ENCODE measurements at places on chromosomes 7 and 10.

DNA sequence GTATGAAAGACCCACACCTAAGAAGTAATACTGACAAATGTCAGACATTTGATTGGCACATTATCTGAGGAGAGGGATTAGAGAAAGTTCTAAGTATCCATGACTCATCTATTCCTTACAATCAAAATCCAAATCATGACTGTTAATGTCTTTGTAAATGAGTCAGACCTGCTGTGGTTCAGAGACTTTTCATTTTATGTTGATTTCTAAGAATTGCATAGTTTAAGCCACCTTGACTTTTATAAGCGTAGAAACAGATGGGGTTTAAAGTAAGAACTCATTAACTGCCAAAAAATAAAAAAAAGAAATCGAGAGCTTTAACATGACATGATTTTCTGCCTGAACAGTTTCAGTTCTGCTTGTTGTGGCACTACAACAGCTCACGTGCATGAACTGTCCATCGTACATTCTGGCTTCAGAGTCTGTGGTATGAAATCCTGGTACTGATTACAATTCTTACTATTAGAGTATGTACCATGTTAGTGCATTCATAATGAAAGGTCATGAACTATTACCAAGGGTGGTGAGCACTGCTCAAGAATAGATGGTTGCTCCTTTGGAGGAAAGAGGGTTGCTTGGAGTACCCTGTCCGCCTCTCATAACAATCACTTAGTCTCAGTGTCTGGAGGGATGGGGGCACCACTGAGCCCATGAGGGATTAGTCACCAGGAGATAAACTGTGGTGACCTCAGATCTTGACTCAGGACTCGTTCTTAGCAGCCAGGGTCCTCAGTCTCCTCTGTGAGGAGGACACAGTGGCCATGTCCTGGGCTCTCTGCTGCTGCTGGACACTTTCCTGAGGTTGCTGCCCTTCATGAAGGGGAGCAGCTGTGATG lies 42.2 kb downstream of the ACSM6 start:
- no peak for DNase-seq

DNA sequence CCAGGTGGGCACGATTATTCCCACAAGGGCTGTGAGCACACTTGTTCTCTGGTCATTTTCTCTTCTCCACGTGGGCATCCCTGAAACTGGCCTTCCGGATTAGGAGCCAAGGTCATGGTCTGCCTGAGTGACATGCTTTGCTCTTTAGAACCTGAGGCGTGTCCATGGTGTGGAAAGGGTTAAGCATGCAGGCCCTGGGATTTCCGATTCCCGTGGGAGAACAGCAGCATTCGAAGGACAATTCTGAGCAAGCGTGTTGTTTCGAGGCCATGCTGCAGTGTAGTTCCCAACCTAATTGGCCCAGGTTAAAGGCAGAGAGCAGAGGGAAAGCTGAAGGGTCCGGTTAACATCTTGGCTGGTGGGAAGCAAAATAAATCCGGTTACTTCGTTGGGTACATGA lies 245.9 kb downstream of the SKAP2 start:
- DNase-seq = no peak

GRCh38 chr10:33453081-33454025 lies 118.9 kb upstream of the NRP1 start:
- no peak for DNase-seq

GRCh38 chr10:78892338-78893176 lies 176.2 kb upstream of the ZMIZ1 start:
- DNase-seq = no peak

DNA sequence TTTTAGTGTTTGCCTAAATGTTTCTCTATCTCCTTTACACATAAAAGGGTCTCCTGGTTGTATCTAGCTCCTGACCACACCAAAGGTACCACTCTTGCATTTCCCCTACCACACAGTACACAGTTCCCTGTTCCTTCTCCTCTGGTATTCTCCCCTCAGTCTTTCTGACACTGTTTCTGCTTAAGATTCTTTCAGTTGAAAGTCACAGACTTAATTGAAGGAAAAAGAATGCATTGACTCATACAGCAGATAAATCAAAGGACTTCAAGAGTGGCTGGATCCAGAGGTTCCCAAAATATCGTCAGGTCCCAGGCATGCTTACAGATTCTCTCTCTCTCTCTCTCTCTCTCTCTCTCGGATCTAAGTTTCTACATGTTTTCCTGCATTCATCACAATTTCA lies 185.6 kb upstream of the LRGUK start:
- no peak for DNase-seq

DNA sequence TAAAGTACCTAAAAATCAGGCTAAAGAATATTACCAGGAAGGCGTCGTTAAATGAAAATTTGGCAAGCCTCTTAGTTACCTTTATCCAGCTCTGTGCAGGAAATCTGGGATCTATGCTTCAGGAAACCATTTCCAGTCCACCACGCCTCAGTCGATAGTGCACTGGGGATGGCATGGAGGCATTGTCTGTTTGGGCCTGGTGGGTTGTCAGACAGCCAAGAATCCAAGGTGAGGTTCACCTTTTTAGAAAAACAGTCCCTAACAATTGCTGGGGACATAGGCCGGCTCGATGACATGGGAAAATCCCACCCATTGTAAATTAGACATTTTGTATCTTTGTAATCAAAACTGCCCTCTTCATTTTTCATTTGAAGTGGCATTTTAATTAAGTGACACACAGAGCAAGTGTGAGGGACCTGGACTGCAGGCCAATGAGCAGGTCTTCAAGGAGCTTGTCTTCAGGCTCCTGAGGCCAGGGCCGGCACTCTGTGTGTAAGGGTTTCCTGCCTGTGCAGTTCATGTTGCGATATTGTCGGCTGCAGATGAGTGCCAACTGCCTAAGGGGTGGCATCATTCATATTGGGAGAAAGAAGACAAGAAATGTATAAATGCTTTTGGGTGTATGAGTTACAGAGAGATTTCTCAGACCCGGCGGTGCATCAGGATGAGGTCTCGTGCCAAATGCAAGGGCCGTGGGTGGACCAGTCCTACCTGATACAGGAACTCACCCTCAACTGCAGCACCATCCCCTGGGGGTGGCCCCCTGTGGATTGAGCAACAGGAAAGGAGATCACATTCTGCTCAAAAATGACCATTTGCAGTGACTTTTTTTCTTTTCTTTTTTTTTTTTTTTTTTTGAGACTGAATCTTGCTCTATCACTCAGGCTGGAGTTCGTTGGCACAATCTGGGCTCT lies 80.8 kb downstream of the PTPRE start:
- no peak for DNase-seq

DNA sequence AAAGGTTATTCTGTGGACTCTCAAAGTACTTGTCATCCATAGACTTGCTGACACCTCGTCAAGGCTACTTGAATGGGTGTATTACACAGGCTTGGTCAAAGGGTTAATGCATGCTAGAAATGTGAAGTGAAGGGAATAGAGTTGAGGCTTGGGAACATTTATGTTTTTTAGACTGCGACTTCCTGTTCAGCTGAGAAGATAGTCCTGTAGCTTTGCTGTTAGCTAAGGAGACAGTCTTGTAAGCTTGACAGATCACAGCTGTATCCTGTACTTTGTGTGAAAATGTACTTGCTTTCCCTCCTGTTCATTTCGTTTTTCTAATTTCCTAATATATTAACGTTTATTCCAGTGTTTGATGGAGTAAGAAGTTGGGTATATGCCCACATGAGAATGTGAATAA lies 52.1 kb downstream of the ADD3 start:
- no peak for DNase-seq

GRCh38 chr7:351256-351655 lies 61.3 kb downstream of the FOXL3 start:
- no peak for DNase-seq

GRCh38 chr7:71595176-71595575 lies 463.2 kb downstream of the GALNT17 start:
- no peak for DNase-seq

GRCh38 chr10:101744267-101744666 lies 31.6 kb downstream of the FGF8 start:
- no peak for DNase-seq

- DNase-seq = no peak
Observed at GRCh38 chr7:14023838-14024237, 34.4 kb upstream of the ETV1 start.

DNA sequence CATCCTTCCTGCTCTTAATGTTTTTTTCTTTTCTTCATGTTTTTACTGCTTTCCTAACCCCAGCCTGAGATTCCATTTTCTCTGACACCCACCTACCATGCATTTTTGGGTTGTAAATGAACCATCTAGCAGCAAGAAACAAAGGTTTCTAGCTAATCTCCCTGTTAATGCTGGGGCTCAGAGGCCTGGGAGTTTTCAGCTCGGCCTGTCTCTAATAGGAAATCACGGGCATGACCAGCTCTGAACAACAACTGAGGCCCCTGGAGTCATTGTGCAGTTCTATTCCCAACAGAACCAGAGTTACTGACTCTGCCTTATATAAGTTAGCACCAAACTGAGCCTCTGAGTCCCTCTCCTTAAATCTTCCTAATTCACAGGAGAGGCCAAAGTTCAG lies 134.8 kb downstream of the CFAP58 start:
- no peak for DNase-seq

DNA sequence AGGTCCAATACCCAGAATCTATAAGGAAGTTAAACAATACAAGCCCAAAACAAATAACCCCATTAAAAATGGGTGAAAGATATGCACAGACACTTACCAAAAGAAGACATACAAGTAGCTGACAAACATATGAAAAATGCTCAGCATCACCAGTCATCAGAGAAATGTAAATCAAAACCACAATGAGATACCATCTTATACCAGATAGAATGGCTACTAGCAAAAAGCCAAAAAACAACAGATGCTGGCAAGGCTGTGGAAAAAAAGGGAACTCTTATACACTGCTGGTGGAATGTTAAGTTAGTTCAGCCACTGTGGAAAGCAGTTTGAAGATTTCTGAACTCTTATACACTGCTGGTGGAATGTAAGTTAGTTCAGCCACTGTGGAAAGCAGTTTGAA lies 331.1 kb downstream of the KIF20B start:
- no peak for DNase-seq

DNA sequence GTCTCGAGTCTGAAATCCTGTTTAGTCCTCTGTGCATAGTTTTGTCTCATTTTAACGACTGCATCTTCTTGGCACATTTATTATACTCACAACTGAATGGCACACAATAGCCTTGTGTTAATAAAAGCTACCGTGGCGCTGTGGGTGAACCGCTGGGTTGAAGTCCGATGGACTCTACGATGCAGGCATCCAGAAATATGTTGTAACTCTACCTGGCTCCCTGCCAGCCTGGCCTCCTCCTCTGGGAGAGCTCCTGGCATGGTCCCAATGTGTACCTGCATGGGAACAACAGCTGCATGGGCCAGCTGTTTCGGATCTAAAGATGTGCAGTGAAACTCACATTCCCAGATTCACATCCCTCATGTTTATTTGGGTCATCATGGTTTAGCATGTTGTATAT lies 3.7 kb upstream of the DPYSL4 start:
- no peak for DNase-seq

GRCh38 chr7:117424090-117424829 lies 3.0 kb downstream of the ASZ1 start:
- DNase-seq = no peak

DNA sequence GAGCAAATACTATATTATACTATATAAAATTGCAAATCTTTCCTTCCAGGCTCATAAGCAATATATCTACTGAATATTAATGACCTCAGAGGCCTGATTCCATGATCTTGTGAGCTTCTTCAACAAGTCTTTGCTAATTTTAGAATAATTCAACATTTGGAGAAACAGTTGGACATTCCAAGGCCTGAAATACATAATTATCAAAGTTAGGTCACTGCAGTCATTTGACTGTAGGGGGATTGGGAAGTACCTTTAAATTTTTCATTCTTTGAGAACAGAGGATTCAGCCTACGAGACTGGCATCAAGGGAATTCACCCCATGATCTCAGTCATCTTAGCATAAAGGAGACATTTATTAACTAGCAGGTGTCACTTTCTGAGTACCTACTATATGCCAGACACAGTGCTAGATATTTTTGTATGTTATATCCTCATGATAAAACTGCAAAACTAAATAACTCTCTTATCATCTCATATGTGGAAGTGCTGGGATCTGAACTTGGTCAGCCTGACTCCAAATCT lies 85.4 kb downstream of the DOCK4 start:
- DNase-seq = no peak

DNA sequence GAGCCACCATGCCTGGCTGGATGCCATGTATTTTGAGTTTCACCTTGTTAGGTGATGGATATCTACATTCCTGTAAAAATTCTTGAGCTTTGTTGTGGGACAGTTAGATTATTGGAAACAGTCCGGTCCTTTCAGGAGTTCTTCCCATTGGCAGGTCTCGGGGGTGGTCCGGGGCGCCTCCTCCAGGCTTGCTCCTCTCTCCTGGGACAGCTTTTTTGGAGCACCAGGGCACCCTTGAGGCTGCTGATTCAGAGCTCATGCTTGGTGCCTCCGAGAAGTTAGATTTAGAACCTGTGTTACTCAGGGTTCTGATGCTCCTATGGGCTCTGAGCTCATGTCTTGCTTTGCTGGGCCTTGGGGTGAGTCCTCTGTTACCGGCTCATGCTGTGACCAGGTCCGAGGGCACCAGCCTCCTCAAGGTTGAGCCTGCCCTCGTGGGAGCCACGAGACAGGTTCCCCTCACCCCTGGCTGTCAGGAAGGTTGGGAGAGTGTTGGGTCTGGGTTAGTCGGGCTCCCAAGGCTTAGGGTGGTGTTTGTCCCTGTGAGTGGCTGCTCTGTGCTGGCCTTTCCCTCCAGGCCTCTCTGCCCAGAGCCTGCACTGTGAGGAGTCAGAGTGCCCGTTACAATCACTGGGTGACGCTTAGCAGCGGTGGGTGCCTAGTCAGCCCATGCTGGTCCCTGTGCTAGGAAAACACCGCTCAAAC lies 6.0 kb downstream of the SPRN start:
- DNase-seq = no peak

DNA sequence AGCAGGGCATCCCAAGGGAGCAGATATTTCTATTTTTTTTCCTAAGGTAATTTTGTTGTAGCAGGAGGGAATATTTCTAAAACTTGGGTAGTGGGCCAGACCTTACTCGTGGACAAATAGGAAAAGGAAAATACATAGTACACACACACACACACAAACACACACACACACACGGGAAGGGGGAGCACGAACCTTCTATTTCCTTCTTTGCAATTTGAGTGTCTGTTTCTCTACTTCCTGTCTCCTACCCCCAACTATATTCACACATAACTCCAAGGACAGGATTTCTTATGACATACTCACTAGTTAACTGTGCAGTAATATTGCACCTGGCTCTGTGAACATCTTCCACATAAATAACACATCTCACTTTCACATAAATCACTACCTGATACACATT lies 4.4 kb downstream of the LDB1 start:
- DNase-seq = no peak

- DNase-seq = no peak
Observed at GRCh38 chr7:44097064-44097932, 6.8 kb upstream of the AEBP1 start.

DNA sequence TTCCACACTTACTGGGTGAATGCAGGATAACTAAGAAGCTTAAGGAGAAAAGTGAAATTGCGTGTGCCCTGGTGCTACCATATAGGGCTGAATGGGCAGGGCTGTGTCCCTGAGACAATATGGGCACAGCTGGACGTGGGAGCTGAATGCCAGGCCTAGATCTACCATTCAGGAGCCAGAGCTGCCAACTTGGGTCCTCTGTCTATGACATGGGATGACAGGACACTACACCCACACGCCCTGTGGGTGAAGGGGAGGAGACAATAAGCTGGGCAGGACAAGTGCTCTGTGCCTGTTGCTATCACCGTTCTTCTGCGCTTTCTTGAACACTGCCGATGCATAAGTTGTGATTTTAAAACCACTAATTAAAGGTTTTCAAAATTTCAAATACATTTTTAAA lies 293.9 kb downstream of the TNS3 start:
- DNase-seq = no peak
